ENCODE measurements at places on chromosomes 7 and 10. TPM values are rescaled to one million over a fixed set of nuclear protein-coding genes. Genes with fewer than 3 reads are reported as not detected.

GRCh38 chr7:20343205-20343604 lies 12.5 kb downstream of the ITGB8 start:
- no peak for DNase-seq

- DNase-seq, result no peak
These were observed 28.1 kb upstream of the SLC29A3 start for GRCh38 chr10:71290806-71291527.

- DNase-seq, result peak; percentile 47
These were observed 52.9 kb downstream of the AUTS2 start for GRCh38 chr7:69651101-69651590.

DNA sequence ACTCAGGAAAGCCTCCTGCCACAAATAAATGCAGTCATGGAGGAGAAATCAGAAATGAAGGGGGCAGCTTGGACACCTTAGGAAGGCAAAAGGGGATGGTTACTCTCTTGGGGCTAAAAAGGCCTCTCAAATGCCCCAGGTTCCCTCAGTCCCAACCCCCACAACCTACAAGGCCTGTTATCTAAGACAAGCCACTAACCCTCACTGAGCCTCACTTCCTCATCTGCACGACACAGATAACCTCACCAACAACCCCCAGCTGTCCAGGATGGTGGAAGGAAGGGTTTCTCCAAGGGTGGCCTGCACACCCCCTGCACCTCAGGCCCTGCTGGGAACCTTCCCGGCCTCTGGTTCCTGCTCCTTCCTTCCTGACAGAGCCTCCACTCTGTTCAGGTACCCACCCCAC lies 29.2 kb downstream of the SORBS1 start:
- no peak for DNase-seq

DNA sequence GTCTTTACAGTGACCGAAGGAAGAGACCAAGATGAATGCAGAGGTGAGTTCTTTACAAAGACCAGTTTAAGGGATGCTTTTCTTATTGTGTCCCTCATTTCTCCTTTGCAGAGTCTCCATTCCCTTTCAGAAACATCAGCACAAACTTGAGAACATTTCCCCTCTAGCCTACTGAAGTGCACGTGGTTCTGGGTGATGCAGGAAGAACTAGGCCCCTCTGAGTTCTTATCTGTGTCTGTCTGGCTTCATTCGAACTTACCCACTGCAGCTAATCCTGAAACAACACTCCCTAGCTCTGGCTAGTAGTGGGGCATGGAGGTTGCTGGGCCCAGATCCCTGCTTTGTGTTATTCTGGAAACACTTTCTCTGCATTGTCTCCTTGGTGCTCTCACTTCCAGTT lies 12.6 kb downstream of the BLVRA start:
- no peak for DNase-seq

HTR5A gene
- not detected for total RNA-seq

SLC39A12 gene
- total RNA-seq, result not detected

ANKRD1 gene
- not detected for total RNA-seq

SFMBT2 gene
- total RNA-seq, result 15.4 TPM

EXOC6 gene
- total RNA-seq, result 16.7 TPM

OR2A12 gene
- not detected for total RNA-seq
